Right lung (tissue), 10 donors: ENCODE measurements at places on chromosomes 3 and 15. TPM values are rescaled to one million over a fixed set of nuclear protein-coding genes. Genes with fewer than 3 reads are reported as not detected.

GOLGA6A gene
- 0.86 TPM for polyA plus RNA-seq

FEZF2 gene
- polyA plus RNA-seq, result not detected

NR1I2 gene
- polyA plus RNA-seq, result 0.50 TPM

SLC2A2 gene
- polyA plus RNA-seq, result 2.2 TPM

GRCh38 chr3:57068437-57069089 lies 8.1 kb downstream of the SPATA12 start:
- DNase-seq, result no peak

GRCh38 chr3:161069511-161070251 lies 35.5 kb downstream of the B3GALNT1 start:
- no peak for DNase-seq

DNA sequence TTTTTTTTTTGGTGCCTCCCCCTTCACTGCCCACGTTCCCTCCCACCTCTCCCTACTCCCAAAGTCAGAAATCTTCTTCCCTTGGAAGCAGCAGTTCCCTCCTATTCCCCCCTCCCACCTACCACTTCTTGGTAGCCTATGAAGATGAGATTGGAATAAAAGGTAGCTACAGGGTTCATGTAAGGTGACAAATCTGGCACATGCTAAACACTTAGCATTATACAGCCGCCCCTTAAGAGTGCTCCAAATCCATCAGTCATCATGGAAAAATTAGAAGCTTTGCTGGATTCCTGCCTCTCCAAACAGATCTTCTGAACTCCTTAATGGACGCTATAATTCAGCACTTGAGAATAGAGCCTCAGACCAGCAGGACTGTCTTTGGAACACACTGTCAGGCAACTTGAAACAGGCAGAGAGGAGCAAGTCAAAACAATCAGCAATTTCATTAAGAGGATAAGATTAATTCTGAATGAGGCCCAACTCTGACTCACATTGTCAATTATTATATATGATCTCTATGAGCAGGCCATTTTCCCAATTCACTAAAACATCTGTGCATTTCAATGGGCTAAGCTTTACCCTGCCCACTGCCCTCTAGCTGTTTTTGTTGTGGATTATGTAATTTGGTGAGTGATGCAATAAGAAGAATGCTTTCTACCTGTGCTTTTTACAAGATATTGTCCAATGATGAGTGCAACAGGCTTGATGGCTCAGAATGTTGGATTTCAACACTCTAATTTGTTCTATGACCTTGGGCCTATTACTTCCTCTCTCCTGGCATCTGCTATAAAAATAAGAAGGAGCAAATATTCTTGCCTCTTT lies 34.6 kb upstream of the SPRED1 start:
- no peak for DNase-seq

DNA sequence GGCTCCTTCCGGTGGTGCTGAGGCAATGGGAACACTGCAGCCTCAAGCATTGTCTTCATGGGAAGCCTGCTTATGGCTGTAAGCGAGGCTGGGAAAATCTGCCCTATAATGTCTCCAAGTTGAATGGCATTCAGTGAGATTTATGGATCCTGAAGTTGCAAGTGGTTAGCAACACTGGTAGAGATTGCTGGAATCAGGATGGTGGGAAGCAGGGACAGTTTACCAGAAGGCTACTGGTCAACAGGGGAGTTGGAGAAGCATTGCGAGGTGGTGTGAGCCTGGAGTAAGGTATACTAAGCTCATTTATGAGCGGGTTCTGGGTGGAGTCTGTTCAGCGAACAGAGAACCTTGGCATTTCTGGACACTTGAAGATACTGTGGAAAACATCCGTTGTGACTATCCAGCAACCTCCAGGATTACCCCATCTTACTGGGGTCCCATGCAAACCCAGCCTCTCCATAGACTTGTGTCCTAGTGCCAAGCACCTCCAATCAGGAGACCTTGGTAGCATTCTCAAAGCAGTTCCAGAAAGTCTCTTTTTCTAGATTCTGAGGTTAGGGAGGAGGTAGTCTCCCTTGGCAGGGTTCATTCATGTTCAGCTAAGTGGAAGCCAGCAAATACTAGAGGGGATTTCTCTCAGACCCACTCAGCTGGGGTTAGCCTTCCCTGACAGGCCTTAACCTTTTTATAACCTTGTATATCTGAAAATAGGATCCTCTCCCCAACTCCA lies 7.3 kb downstream of the RPSA start:
- DNase-seq, result no peak

GRCh38 chr15:69282104-69282743 lies 16.5 kb upstream of the PAQR5 start:
- DNase-seq, result no peak

GRCh38 chr3:39295184-39295775 lies 15.4 kb upstream of the CX3CR1 start:
- no peak for DNase-seq
